ENCODE measurements at places on chromosomes 7 and 10.
A peak's percentile ranks its signal among the peaks of the same experiment; 100 is the strongest.

GRCh38 chr10:60731134-60731885, 47.0 kb upstream of the CDK1 start:
- no peak for DNase-seq

GRCh38 chr10:129659508-129660268, 192.6 kb downstream of the MGMT start:
- no peak for DNase-seq

- DNase-seq: no peak
These were observed 100.0 kb upstream of the PRR15 start for GRCh38 chr7:29463504-29464158.

DNA sequence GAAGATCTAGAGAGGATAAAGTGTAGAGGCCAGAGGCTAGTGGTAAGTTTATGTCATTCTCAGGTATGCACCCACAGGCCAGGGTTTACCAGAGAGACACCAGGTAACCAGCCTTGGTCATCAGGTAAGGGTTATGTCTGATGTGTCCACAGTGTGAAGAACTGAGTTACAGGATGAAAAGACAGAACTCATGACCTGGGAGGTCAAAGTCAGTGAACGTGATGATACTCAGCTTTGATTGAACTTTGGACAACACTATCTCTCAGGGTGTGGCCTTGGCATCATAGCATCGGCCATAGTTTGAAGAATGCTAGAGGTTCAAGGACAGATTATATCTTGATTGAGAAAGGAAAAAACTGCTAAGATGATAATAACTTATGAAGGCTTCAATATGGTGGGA, 37.5 kb downstream of the MGAM start:
- no peak for DNase-seq

DNA sequence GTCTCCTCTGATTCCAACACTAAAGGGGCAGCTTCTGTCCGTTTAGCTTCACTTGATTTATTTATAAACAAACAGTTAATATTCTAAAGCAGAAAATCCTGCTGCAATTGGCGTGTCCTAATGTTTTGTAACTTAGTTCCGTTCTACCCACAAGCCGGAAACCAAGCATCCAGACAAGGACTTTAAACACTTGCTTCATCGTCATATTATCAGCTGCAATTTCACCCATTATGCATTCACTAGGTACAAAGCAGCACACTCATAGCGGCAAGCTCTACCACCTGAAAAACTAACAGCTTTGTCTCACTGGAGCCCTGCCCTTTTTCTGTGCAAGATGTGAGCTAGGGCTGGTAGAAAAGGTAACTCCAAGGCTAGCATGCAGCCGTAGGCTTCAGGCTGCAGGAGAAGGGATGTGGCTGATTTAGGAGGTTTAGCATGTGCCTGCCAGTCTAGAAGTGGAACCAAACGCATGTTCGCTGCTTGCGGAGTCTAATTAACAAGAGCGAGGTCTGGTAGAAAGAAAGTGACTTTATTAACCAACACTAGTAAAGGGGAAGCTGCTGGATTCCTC, 43.7 kb upstream of the BPGM start:
- no peak for DNase-seq

DNA sequence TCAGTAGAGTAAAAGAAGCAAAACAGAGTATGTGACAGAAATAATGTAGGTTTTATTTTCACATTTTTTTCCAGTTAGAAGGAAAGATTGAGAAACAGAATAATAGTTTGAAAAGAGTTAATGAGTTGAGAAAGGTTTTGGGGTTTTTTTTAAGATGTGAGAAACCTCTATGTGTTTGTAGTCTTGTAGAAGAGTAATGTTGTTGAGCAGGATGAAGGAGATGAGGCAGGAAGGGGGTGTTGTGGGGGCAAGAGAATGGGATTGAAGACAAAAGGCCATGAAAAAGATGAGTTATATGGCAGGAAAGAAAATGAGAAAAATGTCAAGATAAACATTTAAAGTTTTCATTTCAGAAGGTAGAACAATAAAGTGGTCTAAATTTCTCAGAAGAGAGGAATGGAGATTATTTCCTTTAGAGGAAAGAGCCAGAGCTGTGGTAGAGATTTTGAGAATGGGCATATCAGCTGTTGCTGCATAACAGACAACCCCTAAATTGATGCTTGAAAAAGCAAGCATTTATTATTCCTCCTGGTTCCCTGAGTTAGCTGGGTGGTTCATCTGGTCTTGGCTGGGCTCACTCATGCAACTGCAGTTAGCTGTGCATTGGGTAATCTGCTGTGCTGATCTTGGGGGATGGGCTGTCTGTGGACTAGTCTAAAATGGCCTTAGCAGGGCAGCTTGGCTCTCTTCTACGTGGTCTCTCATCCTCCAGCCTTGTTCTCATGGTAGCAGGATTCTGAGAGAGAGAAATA, 27.1 kb downstream of the PCGF5 start:
- no peak for DNase-seq

DNA sequence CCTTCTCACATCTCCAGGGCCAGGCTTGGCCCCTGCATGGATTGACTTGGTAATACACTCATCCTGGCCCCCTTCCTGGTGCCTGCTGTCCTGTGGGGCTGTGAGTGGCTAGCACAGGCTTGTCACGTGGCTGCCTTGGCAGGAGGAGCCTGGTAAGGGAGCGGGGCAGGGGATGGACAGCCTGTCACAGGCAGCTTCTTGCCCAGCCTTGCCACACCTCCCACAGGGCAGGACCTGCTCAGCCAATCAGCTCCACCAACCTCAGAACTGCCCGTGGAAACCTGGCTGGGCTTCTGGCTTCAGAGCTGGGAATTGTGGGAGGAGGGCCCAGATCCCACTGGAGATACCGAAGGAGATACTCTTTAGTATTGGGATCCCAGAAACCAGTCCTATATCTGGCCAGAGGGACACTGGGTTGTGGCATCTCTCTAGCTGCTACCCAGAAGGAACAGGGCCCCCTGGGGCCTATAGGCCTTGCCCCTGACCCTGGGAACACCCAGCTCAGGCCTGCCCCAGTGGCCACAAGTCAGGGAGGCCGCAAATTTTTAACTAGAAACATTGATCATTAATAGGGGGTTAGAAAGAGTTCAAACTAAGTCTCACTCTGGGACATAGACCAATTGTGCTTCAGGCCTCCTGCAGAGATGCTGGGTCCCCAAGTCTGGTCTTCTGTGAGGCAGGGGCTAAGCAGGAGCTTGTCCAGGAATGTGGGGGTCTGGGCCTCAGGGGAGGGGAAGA, at the start of gene HOGA1:
HOGA1 (plus strand) TSS at position 330 of the 738 bp plus-strand sequence; CDS start at position 645, 315 bp downstream.
- DNase-seq: peak; percentile 53
